ENCODE measurements at places on chromosomes 4 and X.

DNA sequence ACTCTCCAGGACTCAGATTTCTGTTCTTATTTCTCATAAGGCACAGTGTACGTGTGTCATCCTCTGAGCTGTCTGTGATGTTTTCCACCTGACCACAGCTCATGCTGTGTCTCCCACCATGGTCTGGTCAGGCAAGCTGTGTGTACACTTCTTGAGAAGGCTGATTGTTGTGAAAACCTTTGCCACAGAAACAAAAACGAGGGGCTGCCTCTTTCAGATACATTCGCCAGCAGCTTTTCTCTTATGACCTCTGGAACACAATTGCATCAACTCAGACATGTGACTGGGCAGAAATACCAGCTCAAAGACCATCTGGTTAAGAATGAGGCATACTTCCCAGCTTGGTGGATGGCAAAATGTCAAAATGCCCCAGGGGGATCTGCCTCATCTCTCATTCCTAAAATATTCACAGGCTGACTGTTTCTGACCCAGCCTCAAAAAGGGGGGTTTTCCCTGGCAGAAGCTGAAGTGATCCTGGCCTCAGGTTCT, 46.1 kb downstream of the PGRMC2 start:
- DNase-seq = no peak

- no peak for DNase-seq
Observed at GRCh38 chr4:83782591-83782990, 246.7 kb downstream of the GPAT3 start.

DNA sequence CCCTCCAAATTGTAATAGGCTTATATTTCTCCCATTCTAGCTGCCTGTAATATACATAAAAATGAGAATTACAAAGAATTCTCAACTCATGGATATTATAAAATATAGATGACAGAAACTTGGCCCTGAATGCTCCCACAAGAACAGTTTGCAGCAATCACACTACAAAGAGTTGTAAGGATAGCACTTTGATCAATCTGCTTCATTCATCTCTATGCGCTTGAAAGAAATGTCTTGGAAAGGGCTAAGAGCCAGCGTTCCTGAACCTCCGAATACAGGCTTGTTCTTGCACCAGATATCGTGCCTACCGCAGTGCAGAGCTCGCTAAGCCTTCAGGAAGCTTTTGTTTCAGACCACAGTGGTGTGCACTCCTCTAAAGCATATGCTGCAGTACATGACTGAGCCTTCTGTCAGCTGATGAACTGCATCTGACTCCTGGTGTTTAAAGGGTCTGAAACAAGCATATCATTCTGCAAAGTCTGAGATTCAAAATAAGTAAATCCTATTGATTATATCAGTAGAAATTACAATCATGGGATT, 417.6 kb upstream of the ZFP42 start:
- DNase-seq = no peak

- DNase-seq = no peak
Observed at GRCh38 chr4:141028024-141028529, 105.2 kb downstream of the RNF150 start.

- no peak for DNase-seq
Observed at GRCh38 chrX:150200820-150201287, 162.3 kb upstream of the MAMLD1 start.

GRCh38 chr4:88341227-88342192, 37.1 kb upstream of the HERC6 start:
- peak; percentile 8 for DNase-seq

GRCh38 chr4:83276299-83277040, 8.1 kb downstream of the COQ2 start:
- DNase-seq = no peak

DNA sequence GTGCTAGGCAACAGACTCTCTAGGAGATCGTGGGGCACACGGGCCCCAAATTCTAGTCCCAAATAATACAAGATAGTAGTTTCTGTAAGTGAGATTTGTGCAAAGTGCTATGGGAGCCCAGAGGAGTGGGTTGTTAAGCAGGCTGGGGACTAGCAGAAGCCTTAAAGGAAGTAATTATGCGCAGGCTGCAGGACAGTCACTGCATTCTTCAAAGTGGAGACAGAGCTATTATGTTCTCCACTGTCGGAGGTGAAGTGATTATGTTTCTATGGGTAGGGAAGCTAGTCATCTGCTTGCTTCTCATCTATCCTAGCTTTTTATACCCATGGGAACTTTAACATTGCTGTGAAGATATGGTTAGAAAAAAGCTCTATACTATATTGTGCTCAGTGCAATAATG, 154.2 kb downstream of the CPE start:
- DNase-seq = no peak

GRCh38 chrX:71671938-71672337, 4.6 kb downstream of the LOC101059915 start:
- no peak for DNase-seq

- DNase-seq = no peak
Observed at GRCh38 chr4:47801481-47802002, 36.3 kb downstream of the CORIN start.

GRCh38 chr4:41022116-41022515, 192.2 kb downstream of the APBB2 start:
- no peak for DNase-seq

GRCh38 chrX:139931646-139932072, 1.2 kb downstream of the ATP11C start:
- DNase-seq = no peak

DNA sequence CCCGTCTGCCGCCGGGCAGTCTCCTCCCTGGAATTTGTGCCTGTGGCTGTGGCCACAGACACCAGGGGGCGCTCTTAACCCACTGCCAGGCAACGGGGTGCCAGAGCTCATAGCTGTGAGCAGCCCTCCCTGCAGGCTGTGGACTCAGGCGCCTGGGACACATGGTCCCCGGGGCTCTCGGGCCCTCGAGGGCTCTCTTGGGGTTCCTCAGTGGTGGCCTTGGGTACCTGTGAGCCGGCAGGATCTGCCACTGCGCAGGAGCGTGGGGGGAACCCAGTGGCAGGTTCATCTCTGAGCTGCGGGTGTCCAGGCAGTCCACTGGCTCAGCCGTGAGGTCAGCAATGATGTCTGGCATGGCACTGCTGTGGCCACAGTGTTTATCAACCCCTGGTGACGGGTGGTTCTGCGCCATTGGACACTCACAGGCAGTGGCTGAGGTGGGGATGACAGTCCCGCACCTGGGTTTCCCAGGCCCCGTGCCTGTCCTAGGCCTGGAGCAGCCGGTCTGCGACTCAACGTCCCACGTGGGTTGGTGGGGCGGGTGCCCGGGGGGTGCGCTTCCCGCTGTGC, 37.2 kb downstream of the PCGF3 start:
- peak; percentile 46 for DNase-seq

GRCh38 chr4:25792200-25792791, 70.5 kb downstream of the SEL1L3 start:
- no peak for DNase-seq

DNA sequence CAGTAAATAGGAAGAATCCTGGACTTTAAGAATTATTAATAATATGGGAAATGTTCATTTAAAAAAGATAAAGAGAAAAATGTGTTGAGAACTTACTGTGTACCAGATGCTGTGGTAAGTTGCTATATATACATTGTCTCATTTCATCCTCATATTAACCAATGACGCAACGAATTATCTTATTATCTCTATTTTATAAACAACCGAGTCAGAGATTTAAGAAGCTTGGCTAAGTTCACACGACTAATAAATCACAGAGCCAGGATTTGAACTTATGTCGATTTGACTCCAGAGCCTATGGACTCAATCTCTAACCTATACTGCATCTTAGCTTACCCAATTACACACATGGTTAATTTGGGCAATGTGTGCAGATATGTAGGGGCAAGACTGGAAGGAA, 15.5 kb upstream of the DCTD start:
- DNase-seq = no peak

DNA sequence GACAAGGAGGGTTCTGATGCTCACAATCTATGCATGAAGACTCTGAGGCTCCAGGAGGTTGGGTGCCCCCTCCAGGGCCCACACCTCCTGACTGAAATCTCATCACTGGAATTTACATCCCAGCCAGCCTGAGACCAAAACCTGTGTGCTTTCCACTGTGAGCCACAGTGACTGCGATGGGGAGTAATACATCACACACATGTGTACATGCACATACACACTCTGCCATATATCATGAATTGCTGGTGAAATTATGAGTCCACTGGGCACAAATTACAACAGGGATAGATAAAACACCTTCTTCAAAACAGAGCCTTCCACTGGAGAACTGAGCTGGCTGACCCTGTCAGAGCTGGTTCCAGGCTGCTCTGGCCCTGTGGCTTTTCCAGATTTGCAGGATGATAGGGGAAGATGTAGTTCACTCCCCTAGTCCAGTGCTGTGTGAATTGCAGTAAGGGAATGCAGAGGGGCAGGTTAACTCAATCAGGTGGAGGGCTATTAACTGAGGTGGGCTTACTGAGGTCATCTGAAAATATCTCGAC, 35.8 kb upstream of the MSX1 start:
- no peak for DNase-seq

GRCh38 chr4:24564488-24564887, 19.9 kb downstream of the DHX15 start:
- DNase-seq = no peak

DNA sequence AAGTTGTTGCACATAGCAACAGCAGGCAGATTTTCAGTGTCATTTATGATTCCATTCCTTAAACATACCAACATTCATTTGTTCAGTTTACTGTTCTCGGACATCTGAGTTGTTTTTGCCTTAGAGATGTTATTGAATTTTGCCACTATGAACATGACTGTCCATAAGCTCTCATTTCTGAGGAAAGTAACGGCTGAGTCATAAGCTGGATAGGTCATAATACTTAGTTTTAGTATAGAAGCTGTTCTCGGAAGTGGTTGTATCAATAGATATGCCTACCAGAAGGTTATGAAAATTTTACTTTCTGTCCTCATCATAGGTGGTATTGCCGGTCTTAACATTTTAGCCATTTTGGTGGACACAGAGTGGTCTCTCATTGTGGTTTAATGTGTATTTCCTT, 157.1 kb upstream of the CLNK start:
- DNase-seq = no peak

- DNase-seq = no peak
Observed at GRCh38 chrX:65633826-65634225, 33.6 kb upstream of the MSN start.

DNA sequence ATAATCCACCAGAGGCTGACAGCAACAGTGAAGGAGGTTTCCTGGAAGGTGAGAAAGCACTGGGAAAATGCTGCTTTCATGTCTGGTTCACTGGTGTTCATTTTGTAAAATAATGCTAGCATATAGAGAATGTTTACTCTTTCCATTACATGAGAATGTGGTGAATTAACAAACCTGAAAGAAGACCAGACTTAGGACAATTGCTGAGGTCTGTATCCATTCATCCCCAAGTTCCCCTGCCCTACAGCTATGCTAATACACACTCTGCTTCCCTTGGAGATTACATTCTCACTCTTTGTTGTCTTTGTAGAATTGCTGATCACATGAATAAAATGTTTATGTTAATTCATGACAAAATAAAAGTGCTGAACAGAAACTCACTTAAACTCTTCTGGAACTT, 99.5 kb downstream of the ARHGAP6 start:
- no peak for DNase-seq

DNA sequence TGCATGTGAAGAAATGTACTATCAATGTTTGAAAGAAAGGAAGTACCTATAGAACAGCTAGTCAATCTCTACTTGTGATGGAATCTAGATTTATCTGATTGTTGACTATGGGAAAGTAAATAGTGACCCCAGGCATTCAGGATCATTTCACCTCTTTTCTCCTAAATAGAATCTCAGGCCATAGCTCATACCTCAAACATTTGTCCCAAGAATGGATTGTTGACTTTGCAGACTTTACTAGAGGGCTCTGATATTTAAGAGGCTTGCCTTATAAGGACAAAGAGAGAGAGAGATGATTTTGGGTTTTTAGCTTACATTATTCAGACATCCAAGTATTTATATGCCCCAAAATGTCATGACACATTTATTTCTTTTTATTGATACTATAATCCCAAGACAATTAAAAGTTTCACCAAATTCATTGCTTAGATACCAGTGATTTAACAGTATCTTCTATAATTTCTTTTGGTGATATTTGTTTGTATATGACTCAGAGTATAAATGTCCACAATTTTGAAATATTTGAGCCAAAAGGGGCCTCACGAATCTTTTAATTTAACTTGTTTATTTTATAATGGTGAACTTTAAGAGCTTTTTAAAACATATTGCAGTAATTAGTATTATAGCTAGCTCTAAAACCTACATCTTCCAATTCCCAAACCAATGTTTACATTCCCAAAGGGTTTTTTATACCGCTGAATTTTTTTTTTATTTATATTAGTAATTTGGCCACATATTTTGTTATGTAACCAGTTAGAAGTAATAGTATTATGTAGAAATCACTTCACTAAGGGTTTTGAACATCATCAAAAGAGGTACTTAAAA, 614.1 kb downstream of the PCDH7 start:
- no peak for DNase-seq

DNA sequence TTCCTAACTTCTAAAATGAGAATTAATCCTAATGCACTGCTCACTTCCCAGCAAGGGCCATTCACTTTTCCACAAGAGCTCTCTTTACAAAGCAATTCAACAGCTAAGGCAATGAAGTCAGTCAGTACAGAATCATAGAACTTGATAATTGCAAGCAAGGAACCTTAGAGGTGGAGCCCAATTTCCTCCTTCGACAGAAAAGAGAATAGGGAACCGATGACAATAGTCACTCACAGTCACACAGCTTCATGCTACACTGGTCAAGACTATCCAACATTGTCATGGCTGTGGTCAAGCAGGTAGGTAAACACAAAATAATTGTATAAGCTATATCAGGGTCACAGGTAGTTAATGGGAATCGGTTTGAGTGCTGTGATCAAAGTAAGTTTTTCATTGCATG, 90.0 kb downstream of the ELOVL6 start:
- DNase-seq = no peak

DNA sequence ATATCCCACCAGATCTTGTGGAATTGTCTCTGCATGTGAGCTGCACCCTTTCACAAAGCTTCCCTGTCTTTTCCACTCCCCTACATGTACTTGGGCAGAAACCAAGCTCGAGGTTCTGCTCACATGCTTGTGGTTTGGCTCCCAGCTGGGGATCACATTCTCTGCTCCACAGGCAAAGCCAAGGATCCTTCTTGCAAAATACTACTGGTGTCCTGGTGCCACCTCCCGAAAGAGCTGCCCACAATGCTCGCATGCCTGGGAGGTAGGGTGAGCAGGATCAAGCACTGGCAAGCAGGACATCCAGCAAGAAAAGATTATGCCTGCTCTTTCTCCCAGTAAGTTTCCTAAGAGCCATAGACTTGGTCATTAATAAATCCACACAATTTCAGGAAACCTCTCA, 45.1 kb upstream of the PPARGC1A start:
- peak; percentile 90 for DNase-seq

DNA sequence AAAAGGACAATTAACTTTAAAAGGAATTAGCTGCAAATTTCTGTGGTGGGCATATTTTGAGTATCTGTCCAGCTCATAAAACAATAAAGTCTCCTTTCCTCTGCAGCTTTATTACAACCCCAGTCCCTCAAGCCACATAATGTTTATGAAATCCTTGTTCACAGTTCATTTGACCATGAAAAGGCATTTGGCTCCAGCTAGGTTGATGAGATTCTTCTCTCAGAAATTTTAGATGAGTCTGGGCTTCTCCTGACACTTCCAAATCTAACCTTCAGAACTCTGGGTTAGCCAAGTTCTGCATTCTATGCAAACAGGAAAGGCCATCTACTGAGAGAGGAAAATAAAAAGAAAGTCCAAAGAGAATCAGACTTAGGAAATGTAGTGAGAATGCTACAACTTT, 156.8 kb downstream of the GRXCR1 start:
- no peak for DNase-seq

GRCh38 chr4:94965852-94966251, 208.1 kb downstream of the BMPR1B start:
- DNase-seq = no peak
